Fibroblast of skin of right quadriceps (primary cell): ENCODE measurements at places on chromosomes 11 and 22.
A peak's percentile ranks its signal among the peaks of the same experiment; 100 is the strongest.

DNA sequence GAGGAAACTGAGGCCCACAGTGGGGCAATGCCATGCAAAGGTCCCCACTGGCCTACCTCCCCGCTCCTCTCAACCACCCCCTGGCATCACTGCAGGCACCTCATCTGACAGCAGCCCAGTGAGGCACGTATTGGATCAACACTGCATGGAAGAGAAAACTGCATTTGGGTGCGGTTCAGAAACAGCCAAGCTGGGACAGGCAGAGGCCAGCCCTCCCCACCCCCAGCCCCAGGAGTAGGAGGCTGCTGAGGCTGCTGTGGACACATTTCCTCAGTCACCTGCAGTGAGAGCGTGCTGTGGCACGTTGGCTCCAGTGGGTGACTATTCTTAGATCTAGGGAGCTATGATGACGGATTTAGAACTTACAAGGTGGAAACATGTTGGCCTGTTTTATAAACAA is 63.7 kb downstream of the KCNC1 start:
- no peak for DNase-seq

DNA sequence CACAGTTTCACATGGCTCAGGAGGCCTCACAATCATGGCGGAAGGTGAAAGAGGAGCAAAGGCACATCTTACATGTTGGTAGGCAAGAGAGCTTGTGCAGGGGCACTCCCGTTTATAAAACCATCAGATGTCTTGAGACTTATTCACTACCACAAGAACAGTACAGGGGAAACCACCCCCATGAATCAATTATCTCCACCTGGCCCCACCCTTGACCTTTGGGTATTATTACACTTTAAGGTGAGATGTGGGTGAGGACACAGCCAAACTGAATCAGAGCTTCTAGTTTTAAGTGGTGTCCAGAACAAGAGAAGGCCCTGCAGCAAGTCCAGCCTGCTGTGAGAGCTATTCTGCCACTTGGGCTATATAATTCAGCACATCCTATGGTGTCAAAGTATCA is 493.7 kb downstream of the ETS1 start:
- DNase-seq, result no peak

DNA sequence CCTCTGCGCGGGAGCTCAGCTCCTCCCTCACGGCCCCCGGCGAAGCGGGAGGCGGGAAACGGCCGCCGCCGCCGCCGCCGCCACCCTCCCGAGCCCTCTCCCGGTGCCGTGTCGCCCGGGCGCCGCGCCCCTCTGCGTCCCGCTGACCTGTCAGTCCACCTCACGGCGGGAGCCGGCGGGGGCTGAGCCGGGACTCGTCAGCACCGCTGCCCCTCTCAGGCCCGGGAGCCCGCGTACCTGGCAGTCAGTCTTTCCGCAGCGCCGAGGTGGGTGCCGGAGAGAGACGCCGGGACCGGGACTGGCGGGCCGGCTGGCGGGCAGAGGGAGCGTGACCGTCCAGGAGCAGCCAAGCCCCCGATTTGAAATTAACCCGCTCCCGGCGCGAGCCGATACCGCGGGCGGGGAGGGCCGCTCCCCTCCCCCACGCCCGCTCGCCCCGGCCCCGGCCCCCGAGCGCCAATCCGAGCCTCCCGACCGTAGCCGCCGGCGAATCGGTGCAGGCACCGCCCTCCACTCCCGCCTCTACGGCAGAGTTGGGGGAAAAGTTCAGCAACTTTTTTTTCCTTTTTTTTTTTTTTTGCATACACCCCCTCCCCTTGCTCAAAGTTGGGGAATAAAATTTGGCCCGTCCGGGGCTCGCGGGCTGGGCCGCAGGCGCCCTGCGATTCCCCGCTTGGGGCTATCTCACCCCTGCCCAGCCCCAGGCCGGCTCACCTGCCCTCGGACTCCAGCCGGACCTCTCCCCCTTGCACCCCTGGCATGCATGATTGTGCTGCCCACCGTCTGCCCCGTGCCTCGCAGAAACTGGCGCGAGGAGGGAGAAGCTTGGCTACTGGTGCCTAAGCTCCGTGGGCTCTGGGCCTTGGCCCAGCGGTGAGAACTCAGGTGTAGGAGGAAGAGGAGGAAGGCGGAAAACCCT is 774 bp upstream of the E2F8 start:
- DNase-seq, result peak; percentile 26

- DNase-seq, result no peak
These were observed 591.4 kb downstream of the SOX6 start for GRCh38 chr11:15764948-15765347.

GRCh38 chr11:1511937-1512496 is 25.4 kb upstream of the MOB2 start:
- DNase-seq, result no peak

DNA sequence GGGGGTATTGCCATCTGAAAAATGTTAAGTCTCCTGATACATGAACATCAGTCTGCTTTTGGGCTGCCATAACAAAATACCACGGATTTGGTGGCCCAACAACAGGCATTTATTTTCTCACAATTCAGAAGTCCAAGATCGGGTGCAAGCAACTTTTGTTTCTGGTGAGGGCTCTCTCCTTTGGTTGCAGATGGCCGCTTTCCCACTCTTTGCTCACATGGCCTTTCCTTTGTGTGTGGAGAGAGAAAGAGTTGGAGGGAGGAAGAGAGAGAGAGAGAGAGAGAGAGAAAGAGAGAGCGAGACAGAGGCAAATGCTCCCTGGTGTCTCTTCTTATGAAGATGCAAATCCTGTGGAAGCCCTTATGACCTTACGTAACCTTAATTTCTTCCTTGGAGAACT is 2.5 kb upstream of the KRTAP5-2 start:
- no peak for DNase-seq

DNA sequence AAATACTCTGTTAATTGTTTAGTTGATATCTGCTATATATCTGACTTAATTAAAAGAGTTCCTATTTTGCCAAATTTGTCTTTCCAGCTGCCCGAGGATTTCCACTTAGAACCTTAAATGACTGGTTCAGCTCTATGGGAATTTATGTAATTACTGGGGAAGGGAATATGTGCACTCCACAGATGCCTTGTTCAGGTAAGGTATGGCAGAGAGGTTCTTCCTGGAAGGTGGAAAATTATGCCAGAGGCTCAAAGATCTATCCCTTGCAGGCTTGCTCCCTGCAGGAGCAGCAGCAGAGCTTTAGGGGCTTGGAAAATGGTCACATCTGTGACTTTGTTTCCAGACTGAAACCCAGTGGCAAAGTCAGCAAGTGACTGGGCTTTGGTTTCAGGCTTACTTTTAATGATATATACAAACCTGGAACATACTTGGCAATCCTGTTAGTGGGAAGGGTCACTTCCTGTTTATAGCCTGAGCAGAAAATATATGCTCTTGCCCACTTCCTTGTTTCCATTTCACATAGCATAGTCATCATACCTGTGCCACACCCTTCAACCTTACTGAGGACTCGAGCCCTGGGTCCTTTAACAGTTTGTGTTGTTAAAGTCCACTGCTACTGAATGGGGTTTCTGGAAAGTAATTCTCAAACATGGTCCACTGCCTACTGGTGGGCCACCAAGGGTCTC is 23.7 kb downstream of the WBP2NL start:
- no peak for DNase-seq
